ENCODE measurements at places on chromosomes 1 and 21.
A peak's percentile ranks its signal among the peaks of the same experiment; 100 is the strongest.

DNA sequence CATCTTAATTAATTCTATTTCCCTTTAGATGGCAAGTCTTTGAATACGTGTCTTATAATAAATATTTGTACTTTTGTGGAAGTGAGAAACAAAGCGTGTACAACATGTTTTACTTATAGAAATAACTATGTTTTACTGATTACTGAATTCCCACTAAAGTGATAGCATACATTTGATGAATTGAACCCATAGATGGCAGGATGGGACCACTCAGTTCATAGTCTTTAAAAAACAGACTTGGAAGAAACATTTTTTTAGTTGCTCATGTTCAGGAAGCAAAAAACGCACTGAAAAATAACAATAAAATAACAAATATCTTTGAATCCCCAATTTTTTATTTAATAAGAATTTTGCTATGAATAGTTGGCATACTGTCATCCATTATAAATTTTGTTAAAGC lies 507.1 kb upstream of the ZRANB2 start:
- DNase-seq: no peak

DNA sequence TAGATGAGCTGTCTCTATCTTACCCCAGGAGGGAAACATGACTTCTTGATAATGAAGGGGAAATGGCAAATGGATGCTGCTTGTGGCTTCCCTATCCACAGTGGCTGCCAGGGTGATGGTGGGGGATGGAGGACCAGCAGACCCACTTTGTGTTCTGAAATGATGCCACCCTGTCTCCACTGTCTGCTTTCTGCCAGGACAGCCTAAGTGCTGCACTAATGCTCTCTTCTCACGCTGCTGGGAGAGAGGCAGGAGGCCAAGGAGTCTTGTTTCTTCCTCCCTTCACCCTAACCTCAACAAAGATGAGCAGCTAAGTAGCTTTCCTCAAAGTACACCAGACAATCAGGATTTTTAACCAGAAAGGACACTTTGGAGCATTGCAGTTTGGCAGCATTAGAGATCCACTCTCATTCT lies 36.6 kb downstream of the XCL1 start:
- no peak for DNase-seq

DNA sequence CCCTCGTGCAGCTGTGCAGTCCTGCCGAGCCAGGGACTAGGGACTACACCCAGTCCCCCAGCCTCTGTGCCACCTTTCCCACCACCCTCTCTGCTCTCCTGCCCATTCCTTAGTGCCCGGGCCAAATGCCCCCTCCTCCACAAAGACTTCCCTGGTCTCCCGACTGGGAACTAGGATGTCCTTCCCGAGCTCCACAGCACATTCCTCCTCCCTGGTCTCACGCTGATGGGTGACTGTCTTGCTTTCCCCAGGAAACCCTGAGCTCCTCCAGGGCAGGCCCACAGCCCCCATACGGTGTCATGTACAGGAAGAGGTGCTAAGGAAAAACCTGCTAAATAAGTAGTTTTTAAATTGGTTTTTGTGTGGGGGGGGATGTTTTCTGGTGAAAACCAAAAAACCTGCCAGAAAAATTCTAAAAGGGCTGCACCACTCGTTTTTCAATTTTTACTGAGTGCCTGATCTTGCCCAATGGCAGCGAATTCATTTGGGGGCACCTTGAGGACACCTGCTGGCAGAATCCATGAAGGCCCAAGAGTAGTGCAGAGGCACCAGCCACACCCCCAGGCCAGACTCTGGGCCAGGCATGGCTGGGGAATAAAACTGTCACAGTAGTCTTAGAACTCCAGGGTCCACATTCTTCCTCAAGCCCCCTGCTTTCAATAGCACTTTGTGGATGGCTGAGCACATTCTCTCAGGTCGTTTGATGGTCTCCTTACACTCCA lies 50.4 kb downstream of the GLIS1 start:
- no peak for DNase-seq

- no peak for DNase-seq
Measured at GRCh38 chr1:118928739-118929554, 59.2 kb downstream of the TBX15 start.

- DNase-seq: no peak
Measured at GRCh38 chr21:39347537-39347936, 1.4 kb downstream of the HMGN1 start.

DNA sequence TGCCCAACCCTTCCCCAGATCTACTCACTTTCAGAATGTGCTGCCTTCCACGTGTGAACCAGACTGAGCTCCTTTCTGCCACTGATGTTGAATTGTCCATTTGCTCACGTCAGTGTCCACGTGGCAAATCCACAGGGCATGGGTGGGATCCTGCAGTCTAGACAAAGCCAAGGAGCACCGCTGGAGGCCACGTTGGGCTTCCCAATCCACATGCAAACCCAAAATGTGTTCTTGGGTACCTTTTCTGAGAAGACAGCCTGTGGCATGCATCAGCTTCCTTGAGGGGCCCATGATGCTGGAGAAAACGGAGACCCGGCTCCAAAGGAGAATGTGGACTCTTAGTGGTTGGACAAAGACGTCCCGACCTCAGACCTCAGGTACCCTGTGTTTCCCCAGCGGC lies 87.6 kb downstream of the PDE9A start:
- no peak for DNase-seq

DNA sequence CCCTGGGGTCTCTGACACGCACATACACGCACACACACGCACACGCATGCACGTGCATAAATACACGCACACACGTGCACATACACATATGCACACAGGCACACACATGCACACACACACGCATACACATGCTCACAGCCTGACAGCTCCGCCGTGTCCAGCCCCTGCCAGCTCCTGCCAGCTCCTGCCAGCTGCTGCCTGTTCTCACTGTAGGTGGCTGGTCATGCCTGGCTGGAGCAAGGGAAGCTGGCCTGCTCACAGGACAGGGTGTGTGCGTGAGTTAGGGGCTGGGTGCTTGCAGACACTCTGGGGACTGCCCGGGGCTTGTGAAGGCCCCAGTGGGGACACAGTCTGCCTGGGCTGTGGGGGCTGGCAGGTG lies 4.9 kb downstream of the PLCH2 start:
- DNase-seq: no peak

GRCh38 chr1:54791880-54792522 lies 9.1 kb downstream of the TTC22 start:
- no peak for DNase-seq

DNA sequence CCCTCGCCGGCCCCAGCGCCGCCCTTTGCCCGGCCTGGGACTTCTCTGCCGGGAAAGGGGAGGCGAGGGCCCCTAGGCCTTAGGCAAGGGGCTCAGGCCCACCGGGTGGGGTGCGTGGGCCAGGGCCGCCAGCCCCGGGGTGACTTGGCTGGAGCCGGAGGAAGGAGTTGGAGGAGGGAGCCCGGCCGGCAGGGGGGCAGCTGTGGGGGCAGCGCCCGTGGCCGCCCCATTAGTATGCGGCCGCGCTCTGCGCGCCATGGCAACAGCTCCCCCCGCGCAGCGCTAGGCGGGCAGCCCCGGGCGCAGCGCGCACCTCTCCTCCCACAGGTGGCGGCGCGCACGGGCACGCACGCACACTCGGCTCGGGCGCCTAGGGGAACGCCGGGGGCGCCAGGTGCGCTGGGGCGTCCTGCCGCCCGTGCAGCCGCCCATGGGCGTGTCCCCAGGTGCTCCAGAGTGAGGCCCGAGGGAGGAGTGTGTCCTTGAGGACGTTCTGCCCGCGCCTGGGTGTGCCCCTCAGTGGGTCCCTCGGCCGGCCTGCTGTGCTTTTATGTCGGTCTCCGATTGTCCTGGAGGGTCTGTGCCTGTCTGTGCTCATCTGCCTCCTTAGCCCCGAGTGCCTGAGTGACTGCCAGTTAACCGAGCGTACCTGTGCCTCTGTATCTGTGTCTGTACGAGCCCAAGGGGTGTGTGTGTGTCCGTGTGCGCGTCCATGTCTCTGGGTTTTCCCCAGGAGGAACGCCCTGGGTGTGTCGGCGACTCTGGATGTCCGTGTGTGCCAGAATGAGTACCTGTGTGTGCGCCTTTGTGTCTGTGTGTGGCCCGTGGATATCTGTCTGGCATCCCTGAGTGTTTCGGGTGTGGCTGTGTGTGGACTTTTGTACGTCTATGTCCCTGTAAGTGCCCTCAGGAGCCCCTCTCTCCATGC lies 38.2 kb upstream of the WASF2 start:
- DNase-seq: peak; percentile 42

GRCh38 chr1:39758556-39759435 lies 12.4 kb downstream of the OXCT2 start:
- DNase-seq: no peak

DNA sequence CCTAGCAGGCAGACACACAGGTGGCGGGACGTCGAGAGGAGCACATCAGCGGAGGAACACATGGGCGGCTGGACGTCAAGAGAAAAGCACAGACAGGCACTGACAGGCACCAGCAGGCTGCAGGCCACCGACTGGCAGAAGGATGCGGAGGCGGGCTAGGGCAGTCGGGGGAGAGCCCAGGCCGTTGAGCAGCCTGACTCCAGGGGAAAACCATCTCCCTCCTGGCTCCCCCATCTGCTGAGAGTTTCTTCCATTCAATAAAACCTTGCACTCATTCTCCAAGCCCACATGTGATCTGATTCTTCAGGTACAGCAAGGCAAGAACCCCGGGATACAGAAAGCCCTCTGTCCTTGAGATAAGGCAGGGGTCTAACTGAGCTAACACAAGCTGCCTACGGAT lies 25.5 kb downstream of the B3GALT5 start:
- DNase-seq: no peak

- DNase-seq: no peak
Measured at GRCh38 chr21:27818847-27819246, 852.0 kb upstream of the ADAMTS5 start.

GRCh38 chr1:236888126-236888525 lies 93.0 kb downstream of the MTR start:
- DNase-seq: no peak

GRCh38 chr1:11713095-11713494 lies 21.6 kb downstream of the DRAXIN start:
- DNase-seq: no peak

DNA sequence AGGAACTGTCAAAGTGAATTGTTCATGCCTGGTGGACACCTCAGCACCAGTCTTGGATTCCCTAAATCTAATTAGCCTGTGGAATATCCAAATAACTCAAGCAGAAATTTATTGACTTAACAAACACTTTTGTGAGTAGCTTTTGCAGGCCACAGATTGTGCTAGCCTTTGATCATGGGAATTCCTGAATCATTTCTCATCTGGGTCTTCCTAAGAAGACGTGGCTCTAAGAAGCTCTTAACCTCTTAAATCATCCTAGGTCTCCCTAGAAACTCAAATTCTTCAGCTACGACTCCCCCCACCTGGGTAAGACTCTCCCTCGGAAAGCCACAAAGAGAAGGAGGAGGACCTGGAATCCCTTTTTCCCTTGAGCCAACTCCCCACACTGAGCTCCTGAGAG lies 53.8 kb upstream of the PSEN2 start:
- DNase-seq: no peak

DNA sequence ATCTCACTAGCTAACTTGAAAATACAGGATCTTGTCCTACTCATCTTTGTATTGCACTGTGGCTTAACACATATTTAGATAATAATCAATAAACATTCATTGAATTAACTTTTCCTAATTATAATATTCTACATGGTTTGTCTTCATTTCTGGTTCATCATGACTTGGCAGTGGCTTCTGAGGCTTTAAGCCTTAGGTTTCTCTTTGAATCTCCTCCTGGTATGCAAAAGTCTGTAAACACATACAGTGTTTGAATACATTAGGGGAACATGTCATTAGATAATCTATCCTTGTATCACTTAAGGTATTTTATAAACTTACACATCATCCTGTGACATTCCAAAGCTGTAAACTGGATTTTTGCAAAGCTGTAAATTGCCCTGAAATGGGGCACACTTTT lies 20.6 kb downstream of the CTSK start:
- no peak for DNase-seq

GRCh38 chr1:32864375-32865019 lies 6.2 kb downstream of the FNDC5 start:
- no peak for DNase-seq

- no peak for DNase-seq
Measured at GRCh38 chr1:14606632-14607031, 8.1 kb downstream of the KAZN start.

DNA sequence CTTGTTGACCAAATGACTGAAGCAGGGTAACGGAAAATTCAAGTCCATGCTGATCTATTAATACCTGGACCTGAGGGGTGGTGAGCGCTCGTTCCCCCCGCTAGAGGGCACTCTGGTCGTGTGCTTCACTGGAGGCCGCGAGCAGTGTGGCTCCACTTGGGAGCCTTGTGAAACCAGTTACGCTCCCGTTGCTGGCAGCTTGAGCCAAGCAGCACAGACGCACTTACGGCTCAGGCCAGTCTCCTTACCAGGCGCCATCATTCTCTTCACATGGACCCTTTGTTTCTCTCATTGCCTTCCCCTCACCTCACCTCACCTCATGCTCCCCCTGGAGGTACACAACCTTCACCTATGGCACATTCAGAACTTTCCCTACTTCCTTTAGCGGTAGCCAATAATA lies 49.7 kb upstream of the TSPAN2 start:
- peak; percentile 58 for DNase-seq

DNA sequence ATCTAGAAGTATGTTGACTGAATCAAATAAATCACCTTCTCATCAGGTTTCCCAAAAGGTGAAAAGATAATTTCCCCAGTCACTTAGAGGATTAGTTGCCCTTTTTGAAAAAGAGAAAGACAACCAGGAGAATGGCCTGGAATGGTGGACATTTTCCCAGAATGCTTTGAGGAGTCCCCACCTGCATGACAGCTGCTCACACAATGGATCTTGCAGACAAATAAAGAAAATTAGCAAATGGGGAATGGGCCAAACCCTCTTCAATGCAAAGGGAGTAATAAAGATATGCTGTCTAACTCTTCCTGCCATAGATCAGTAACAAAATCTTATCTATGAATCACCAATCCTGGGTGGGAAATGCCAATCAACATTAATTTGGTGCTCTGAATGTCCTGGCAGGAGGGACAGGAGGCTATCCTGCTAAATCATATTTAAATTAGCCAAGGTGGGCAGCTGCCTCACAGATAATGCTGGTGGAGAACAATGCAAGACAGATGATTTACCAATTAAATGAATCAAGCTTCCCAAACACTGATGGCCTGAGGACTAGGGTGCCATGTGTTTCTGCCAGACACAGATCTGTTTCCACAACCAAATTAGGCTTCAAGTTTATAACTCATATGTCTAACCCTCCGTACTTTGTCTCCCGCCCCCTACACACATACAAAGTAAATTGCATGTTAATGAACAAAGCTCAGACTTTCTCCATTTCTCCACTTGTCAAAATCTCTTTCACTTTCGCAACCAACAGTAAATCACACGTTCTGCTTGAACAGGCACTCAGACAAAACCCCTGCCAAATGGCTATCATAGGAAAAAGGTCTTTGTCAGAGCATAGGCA lies 488.0 kb upstream of the PLXNA2 start:
- no peak for DNase-seq

GRCh38 chr1:167683641-167684502 lies 37.9 kb upstream of the MPZL1 start:
- DNase-seq: no peak

GRCh38 chr1:59696421-59697115 lies 118.2 kb upstream of the HOOK1 start:
- DNase-seq: no peak

- no peak for DNase-seq
Measured at GRCh38 chr1:112465122-112465521, 43.6 kb upstream of the WNT2B start.
